ENCODE measurements at places on chromosomes 3 and 15. TPM values are rescaled to one million over a fixed set of nuclear protein-coding genes. Genes with fewer than 3 reads are reported as not detected.

DNA sequence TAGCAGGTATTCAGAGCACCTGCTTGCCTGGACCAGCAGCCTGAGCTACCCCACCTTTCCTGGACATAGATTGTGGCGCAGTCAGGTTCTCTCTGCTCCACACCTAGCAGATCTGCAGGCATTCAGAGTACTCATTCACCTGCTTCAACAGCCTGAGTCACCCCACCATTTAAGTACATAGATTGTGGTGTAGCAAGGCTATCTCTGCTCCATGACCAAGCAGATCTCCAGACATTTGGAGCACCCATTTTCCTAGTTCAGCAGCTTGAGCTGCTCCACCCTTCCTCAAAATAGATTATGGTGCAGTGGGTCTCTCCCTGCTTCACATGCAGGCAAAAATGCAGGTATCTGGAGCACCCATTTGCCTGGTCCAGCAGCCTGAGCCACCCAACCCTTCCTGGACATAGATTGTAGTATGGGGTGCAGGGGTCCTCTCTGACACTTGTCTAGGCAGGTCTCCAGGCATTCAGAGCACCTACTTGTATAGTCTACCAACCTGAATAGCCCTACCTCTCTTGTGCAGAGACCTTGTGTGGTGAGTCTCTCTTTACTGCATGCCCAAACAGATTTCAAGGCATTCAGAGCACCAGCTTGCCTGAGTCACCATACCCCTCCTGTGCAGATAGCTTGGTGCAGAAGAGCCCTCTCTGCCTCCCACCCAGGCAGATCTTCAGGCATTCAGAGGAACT lies 466.0 kb upstream of the THBS1 start:
- DNase-seq: no peak

- DNase-seq: no peak
Observed at GRCh38 chr3:123637131-123637530, 52.3 kb upstream of the HACD2 start.

DNA sequence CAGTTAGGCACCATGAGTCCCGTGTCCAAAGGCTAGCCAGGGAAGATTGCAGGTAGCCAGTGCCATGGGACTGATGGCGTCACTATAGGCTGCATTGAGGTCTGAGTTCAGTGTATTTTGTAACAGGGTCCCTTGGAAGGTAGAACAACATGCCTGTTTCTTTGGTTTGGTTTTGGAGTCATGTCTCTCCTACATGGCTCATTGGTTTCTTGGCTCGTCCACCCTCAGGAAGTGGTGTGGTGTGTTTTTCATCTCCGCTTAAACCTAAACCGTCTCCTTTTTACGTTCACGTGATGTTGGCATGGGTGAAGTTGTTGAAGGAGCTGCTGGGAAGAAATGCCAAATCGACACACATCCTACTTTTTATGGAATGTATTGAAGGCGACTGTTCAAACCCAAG lies 71.6 kb downstream of the FLNB start:
- DNase-seq: no peak

ITGA11 gene
- total RNA-seq: 0.17 TPM

C3orf49 gene
- not detected for total RNA-seq

- DNase-seq: no peak
Observed at GRCh38 chr3:161212906-161213305, 8.2 kb upstream of the NMD3 start.

C3orf85 gene
- total RNA-seq: not detected

GRCh38 chr3:148269816-148270215 lies 427.9 kb upstream of the AGTR1 start:
- DNase-seq: peak; percentile 55

DNA sequence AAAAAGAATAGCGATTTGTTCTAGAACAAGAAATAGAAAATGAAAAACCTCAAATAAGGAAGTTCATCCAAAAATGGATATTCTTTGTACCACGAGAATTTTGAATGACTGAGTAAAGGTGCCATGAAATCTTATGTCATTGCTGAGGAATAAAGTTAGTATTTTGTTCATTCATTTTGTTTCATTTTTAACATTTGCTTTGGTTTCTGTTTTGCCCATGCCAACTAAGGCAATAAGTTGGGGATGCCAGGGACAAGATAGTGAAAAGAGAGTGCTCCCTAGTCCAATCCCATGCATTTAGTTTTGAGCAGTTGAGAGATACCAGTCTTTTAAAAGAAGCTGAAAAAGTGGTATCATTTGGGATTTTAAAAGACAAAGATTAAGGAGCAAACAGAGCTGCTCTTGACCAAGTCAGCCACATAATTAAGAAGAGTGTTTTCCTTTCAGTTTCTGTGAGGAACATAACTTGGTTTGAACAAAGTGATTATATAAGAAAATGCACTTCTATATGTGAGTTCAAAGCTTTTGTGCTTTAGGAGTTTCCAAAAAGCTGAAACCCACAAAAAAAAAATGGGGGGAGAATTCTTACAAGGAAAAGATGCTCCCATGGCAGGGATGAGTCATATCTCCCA lies 201.4 kb downstream of the PLOD2 start:
- no peak for DNase-seq

DNA sequence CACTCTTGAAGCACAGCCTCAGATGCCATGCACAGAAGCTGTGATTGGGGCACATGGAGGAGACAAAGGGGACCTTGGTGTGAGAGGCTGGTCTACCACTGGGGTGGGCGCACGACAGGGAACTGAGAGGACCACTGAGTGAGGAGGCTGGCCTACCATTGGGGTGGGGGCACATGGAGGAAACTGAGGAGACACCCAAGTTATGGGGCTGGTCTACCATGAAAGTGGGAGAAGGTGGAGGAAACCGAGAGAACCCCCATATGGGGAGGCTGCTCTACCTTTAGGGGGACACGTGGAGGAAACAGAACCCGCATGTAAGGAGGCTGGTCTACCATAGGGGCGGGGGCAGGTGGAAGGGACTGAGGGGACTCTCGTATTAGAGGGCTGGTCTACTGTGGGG lies 153.4 kb downstream of the FBLN2 start:
- no peak for DNase-seq

COL6A5 gene
- total RNA-seq: 0.32 TPM

DNA sequence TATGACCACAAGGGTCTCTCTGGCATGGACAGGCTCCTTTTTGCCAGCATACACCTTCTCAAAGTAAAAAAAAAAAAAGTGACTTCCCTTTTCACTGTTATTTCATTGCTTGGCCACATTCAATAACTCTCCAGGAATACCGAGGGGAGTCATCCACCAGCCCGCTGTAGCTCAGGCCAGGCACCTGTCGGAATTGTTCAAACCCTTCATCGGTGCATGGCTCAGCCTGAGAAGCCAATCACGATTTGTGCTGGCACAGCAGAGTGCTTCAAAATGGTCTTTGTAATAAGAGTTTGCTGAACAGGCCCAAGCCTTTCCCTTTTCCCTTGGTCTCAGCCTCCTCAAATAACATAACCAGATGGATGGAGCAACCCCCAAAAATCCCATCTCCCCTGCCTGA lies 145.4 kb downstream of the PDZRN3 start:
- DNase-seq: no peak

- peak; percentile 37 for DNase-seq
Observed at GRCh38 chr15:62150445-62150844, 14.6 kb downstream of the C2CD4B start.

DNA sequence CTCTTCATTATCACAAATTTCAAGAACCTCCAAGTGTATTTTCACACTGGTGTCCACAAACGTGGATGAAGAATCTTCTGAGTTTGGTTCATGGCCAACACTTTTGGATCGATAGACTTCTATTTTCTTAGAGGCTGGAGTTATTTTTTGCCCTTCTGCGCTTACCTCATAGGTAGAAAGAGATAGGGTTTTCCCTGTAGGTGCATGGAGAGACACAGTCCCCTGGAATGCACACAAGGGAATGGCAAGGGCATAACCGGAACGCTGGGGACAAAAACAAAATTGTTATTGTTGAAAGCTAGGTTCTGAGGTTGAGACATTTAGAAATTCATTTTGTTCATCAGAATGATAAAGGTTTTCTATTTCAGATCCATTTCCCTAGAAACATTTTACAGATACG lies 13.7 kb upstream of the DHX36 start:
- no peak for DNase-seq
